ENCODE measurements at places on chromosomes 5 and 9. TPM values are rescaled to one million over a fixed set of nuclear protein-coding genes. Genes with fewer than 3 reads are reported as not detected.

- no peak for DNase-seq
Measured at GRCh38 chr5:59577485-59577884, 316.0 kb downstream of the PDE4D start.

DNA sequence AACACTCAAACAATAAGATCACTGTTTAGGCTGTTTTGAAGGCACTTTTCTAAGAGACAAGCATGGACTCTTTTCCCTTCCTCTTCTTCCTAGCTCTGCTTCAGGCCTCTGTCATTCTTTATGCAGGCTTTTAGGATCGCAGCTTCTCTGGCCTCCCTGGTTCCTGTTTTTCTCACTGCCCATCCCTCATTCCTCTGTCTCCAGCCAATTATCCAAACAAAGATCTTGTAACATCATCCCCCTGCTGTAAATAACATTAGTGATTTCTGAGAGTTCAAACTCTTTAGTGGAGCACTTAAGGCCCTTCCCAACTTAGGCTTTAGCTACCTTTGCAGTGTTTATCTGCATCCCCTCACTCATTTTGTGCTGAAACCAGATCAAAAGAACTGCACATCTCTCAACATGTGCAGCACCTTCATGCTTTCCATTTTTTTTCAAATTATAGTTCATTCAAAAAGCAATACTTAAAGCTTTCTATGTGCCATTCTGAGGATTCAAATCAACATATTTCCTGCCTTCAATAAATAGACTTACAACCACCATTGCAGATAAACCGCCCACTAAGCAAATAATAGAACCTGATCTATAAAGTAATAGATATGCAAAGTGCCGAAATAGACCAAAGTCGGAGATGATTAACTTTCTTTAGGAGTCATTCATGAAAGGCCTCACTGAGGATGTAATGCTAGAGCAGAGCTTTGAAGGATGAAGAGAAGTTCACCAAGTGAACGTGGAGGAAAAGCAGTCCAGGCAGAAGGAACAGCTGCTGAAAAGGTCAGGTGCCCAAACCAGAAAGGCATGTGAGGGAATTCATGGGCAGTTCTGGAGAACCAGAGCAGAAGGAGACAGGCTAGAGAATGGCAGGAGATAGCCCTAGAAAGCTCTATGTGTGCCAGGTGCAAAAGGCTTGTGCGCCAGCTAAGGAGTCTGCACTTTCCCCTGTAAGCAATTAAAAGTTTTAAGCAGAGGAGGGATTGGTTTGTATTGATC is 95.8 kb upstream of the ZNF366 start:
- no peak for DNase-seq

DNA sequence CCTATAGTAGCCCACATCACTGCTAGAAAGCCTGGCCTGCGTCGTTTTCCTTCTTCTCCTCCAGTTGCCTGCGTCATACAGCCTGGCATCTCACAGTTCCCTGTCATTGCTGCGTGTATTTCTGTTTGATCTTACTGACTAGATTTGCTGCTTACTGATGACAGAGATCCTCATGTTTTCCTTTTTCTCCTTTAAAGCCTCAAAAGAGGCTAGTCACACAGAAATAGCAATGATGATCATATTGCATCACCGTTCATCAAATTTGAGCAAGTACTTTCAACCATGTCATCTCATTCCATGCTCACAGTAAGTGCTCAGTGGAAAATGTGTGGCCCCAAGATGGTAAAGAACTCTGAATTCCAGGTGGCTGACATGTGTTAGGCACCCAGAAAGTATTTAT is 76.8 kb downstream of the MVB12B start:
- no peak for DNase-seq

Gene UHRF2
- 73.1 TPM for total RNA-seq

Gene CDKN2B-AS1
- total RNA-seq = not detected

- no peak for DNase-seq
Measured at GRCh38 chr9:5336688-5337087, 3.0 kb downstream of the RLN1 start.

Gene SLC34A3
- total RNA-seq = not detected

DNA sequence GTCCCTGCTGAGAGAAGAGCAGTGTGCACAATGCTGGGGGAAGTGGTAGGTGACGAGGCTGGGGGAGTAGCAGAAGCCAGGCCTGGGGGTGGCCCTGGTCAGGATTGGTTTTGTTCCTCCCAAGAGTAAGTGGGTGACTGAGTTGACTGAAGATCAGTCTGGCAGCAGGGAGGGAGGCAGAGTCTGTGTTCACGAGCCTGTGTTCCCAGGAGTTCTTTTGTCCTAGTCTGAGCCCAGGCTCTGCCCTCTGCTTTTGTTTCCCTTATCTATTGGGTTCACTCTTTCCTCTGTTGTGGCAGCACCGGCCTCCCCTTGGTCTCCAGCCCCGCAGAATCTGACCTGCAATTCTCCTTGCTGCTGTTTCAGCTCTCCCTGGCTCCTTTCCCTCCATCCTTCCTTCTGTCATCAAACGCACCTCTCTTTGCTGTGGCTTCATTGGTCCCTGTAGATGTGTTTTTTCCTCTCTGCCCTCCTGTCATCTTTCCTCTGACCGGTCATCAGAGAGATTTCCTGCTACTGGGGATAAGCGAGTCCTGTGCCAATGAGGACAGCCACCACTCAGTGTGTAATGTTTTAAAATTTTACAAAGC is 607.4 kb downstream of the KIF4B start:
- no peak for DNase-seq

Gene SLC25A46
- 28.1 TPM for total RNA-seq

Gene PDE8B
- total RNA-seq = 0.10 TPM

Gene MZB1
- 24.1 TPM for total RNA-seq

DNA sequence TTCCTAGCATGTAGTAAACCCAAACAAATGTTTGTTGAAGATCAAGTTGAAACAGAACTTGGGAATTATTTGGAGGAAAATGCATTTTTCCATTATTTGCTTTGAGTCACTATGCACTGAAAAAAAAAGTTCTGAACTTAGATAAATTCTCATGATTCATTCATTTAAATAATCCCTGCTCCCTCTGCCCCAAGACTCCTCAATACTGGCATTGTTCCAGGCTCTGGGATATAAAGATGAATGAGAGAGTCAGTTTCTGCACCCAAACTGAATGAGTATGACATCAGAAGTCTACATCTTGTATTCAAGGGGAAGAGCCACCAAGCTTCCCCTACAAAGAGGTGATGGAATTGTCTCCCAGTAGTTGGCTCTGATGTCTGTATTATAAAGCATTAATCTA is 123.9 kb downstream of the SEC61B start:
- DNase-seq = no peak

DNA sequence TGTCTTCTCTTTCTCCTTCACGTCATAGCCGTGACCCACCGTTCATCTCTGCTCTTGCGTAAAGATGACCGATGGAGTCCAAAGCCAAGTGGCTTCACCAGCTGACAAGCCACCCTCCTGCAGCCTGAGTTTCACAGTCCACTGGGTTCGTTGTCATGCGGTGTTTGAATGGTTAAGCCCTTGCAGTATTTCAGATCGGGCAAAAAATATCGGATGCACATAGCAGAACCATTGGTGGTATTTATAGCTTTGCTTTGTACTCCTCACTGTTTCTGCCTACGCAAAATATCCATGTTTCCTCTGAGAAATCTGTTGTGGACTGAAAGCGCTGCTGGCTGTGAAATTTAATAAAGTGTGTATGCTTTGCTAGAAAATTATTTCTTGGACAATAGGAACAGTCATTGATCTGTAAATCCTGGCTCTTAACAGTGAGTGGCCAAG is 34.5 kb upstream of the NCS1 start:
- no peak for DNase-seq

DNA sequence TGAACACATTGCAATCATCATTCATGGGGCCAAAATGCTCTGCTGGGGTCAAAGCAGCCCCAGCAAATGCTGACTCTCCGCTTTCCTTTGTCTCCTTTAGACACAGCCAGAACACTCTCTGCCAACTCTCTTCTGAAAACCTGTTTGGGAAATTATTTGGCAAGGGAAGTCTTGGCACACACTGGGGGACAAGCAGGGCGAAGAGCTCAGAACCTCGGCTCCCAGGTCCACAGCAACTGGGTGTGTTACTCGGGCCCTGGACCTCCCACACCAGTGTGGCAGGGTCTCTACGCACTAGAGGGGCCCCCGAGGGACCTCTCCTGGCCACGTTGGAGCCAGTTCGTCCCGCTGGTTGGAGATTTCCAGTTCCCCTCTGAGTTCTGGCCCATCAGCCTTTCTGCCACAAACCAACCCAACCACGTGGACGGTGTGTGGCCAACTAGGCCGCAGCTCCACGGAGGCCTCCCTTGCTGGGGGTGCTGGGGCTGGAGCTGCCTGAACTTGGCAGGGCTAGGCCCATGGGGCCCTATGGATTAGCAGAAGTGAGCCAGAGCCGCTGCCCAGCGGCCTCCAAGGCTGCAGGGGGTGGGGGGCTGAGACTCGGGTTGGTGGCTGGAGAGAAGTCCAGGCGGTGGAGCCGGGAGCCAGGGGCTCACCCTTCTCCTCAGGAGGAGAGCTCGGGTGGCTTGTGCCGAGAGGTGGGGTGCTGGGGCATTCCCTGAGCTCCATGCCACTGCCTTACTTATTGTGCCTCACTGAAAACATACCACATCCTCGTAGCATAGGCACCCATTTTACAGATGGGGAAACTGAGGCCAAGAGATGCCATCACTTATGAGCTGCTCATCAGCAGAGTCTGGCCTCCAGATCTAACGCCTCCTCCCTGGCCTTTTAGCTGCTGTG is 46.8 kb upstream of the RNU6ATAC start:
- DNase-seq = no peak

GRCh38 chr5:149632311-149633251 is 51.3 kb downstream of the ARHGEF37 start:
- DNase-seq = no peak

- no peak for DNase-seq
Measured at GRCh38 chr5:103217101-103217500, 41.5 kb upstream of the MACIR start.

DNA sequence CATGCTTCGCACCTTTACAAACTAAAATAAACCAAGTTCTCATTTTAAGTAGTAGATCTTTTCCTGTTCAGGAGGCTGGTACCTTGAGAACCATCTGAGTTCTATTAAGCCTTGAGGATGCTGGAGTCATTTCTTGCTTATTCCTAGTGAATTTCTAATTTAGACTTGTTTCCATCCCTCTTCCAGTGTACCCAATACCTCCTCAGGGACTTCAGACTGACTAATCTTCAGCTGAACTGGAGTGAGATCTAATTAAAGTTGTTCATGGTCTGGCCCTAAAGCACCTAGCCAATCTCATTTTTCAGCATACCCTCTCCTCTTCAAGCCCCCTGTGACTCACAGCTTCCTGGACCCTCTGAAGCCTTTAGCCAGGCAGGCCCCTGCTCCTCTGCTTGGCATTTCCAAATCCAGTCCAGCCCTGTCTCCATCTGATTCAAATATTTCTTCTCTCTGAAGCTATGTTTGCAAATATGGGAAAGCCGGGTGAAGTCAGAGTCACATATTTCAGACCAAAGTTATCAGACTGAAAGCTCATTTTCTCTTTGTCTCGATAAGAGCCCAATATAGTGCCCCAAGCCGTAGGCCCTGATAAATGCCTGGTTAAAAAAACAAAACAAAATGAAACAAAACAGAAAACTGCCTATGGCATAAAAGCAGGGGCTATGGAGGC is 19.4 kb upstream of the TNFSF15 start:
- DNase-seq = no peak

Gene OTP
- not detected for total RNA-seq

Gene ITK
- 308 TPM for total RNA-seq

GRCh38 chr5:141623186-141623585 is 4.4 kb upstream of the DIAPH1 start:
- peak; percentile 25 for DNase-seq

DNA sequence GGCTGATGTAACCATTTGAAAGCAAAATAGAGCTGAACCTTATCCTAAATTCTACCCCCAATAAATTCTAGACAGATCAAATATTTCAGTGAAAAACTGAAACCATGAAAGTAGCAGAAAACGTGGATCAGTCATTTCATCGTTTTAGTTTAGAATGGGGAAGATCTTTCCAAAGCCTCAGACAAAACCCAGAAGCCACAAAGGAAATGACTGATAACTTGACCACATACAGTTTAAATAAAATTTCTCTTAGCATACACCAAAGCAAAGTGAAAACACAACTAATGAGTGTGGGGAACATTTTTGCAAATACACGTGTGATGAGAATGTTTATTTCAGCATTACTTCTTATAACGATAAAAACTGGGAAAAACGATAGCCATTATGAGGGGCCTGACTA is 284.8 kb downstream of the ADGRV1 start:
- DNase-seq = no peak

Gene IL5
- total RNA-seq = not detected

Gene SEMA5A
- total RNA-seq = not detected

Gene INSYN2B
- not detected for total RNA-seq

GRCh38 chr5:111070272-111071134 is 1.0 kb upstream of the TSLP start:
- DNase-seq = peak; percentile 43

Gene DNM1
- 1.6 TPM for total RNA-seq

All from activated naive CD4-positive, alpha-beta T cell treated with anti-CD3 and anti-CD28 coated beads, Interleukin-2, amount 50 U/mL, for 72 hours (primary cell).